ENCODE measurements at places on chromosomes 2 and 18.

DNA sequence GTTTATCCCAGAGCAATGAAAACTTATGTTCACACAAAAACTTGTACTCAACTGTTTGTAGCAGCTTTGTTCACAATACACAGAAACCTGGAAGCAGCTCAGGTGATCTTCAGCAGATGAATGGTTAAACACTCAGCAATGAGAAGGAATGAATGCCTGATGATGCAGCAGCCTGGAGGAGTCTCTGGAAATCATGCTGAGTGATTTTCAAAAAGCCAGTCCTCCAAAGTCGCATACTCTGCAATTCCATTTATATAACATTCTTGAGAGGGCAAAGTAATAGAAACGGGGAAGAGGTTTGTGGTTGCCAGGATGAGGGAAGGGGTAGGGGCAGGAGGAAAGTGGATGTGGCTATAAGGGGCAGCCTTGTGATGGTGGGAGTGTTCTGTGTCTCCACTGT, 108.1 kb downstream of the CTIF start:
- no peak for DNase-seq

DNA sequence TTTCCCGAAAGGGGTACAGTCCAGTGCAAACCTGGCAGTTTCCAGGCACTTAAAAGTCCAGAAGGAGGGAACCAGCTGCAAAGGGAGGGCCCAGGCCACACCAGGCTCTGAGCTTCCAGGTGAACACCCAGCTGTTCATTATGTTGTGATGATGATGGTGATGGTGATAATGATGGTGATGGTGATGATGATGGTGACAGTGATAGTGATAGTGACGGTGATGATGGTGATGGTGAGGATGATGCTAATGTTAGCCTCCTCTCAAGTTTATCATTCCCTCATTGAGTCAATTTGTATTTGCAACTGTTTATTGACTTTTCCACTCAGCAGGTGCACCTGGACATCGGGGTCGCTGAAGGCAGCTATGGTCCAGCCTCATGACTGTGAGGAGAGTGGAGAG, 199.4 kb upstream of the ID2 start:
- DNase-seq = no peak

GRCh38 chr2:159910951-159911350, 112.9 kb upstream of the CD302 start:
- DNase-seq = no peak

- no peak for DNase-seq
Measured at GRCh38 chr2:74048843-74049519, 64.3 kb downstream of the TET3 start.

GRCh38 chr18:51568151-51568550, 370.7 kb upstream of the MEX3C start:
- DNase-seq = no peak

GRCh38 chr2:78439122-78439521, 586.4 kb upstream of the REG3G start:
- DNase-seq = no peak
